ENCODE measurements at places on chromosomes 2 and 18.
A peak's percentile ranks its signal among the peaks of the same experiment; 100 is the strongest.

DNA sequence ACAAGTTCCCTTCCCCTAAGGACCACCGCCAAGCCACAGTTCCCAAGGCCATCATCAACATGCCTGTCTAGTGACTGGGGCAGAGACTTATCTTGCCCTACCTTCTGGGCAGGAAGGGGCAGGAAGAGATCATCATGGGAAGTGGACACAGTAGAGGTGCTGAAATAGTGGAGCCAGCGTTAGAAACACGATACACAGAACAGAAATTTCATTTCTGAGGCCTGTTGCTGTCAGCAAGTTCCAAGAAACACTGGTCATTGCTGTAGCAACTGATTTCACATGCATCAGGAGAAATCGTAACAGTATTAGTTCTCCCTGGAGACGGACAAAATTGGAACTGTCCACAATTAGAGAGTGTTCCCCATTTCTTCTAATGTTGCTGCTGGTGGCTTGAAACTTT is 83.0 kb downstream of the COLEC12 start:
- DNase-seq: no peak

GRCh38 chr2:191128172-191128910 is 22.5 kb downstream of the STAT4 start:
- DNase-seq: no peak

DNA sequence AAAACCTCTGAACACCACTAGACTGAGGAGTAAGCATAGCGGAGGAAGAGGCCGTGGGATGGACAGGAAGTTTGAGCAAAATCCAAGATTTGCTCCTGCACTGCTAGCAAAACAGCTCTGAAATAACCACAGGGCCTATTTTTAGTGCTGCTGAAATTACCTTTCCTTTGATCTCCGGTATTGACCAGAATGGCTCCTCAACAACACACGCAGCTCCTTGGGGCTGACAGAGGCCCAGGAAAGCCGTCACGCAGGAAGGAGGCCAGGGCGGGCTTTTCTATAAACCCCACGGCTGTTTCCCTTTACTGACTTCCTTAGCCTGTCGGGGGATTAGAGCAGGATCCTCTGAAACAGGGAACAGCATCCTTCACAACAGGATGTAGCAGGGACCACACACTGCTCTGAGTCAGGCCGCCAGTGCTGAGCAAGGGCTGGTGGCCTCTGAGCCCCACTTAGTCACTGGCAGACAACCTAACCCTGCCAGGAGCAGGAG is 80.8 kb upstream of the LCLAT1 start:
- DNase-seq: no peak

DNA sequence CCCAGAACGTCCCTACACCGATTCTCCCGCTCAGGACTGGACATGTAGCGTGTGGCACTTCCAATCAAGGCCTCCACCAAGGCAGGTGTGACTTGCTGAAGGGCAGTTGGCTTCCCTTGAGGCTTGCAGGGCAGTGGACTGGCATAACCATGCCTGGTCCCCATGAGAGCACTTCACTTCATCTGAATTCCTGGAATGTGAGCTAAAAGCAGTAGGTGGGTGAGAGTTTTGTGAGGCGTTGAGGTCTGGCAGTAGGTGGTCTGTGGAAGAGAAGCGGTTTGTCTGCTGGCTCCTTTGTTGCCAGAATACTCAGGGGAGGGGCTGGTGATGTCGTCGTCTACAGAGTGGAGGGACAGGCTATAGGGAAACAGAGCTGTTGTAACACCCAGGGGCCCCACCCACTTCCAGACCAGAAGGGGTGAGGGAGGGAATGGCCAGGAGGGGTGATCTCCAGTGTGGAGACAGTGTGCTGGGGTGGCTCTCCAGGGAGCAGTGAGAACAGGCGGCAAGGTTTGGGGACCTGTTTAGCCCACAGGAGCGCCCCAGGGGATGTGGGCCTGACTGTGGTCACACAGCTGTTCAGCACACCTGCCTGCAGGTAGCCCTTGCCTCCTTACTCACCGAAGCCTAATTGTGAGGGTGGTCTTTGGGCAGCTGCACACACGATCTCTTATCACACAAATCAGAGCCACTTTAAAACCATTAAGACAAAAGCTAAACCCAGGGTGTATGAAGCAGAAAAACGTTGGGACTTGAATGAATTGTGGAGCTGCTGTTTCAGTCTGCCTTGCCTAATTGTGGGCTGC is 21.5 kb upstream of the ALKAL2 start:
- DNase-seq: no peak

- no peak for DNase-seq
These were observed 58.8 kb downstream of the RPL37A start for GRCh38 chr2:216557413-216557812.

DNA sequence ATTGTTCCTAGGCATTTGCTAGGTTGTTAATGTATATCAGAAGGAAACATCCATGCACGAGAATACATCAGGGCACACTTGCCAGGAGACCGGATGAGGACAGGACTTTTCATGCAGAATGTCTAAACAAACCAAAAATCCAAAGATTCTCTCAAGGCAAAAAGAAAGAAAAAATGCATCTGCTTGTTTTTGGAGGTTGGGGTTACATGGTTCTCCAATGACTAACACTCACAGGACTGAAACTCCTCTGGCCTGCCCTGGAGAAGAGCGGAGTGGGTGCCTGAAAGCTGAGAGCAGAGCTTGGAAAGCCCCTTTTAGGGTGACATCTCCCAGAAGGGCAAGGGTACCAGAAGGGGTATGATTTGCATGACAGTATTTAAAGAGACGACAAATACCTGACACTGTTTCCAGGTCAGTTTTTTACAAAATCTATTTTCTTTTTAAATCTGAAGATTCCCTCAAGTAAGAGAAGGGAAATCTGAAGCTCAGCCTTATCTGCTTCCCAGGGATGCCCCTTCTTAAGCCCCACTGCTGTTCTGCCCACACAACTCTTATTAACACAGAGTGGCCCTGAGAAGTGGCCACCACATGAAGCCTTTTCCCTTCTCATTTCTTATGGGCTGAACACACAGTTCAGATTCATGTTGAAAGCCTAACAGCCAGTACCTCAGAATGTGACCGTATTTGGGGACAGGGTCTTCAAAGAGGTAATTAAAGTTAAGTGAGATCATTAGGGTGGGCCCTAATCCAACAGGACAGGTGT is 216.4 kb downstream of the STK39 start:
- no peak for DNase-seq

DNA sequence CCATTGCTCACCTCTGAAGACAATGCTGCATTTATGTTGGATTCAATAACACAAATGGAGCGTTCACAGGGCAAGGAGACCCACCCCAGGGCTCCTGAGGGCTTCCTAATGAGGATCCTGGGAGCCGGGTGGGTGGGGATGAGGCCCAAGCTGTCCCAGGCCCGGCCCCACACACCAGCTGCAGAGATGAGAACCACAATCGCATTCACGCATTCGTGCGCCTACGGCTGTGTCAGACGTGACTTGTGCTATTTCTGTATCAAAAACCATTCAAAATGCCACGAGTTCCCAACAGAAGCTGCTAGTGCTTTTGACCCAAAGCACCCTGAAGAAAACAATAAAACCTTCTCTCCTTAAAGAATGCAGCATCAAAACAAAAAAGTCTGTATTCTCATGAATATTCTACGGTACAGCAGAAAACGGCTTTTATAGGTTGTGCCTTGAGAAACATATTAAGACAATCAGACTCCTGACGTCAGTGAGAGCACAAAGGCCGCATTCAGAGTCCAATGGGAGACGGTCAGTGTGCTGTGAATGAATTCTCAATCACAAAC is 205.4 kb downstream of the HDAC4 start:
- no peak for DNase-seq

DNA sequence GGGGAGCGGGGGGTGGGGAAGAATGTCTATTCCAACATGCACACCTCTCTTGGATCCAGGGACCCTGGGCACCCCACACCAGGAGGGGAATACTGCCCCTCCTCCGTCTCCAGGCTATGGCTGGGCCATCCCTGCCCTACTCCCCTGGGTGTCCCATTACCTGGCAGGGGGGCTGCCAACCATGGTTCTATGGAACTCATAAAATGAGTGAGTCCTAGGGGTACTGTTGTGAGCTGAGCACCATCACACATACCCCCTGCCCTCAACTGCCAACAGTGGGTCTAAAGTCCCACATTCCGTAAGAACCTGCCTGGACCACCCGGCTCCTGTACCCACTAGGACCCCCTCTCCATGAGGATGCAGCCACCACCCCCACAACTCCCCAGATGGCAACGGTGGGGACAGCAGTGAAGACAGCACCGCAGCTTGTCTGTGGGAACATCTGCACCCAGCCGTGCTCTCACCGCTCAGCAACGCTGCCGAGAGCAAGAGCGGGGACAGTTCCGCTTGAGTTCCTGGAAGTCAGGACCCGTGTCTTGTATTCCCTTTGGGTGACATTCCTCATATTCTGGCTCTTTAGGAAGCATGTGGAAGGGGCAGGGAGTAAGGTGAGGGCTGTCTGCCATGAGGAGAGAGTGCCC is 41.5 kb downstream of the BIN1 start:
- DNase-seq: no peak

DNA sequence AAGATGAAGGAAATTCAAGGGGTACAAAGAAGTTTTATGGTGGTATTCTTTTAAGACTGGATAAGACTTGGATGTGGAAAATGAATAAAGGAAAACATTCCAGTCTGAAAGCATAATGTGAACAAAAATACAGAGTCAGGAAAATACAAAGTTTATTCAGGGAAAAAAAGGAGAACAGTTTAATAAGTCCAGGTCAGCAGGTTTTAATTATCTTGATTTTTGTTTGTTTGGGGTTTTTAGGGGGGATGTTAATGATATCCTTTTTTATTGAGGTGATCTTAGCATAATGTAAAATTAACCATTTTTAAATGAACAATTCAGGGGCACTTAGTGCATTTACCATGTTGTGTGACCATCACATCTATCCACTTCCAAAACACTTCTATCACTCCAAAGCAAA is 80.6 kb downstream of the NBAS start:
- DNase-seq: no peak

DNA sequence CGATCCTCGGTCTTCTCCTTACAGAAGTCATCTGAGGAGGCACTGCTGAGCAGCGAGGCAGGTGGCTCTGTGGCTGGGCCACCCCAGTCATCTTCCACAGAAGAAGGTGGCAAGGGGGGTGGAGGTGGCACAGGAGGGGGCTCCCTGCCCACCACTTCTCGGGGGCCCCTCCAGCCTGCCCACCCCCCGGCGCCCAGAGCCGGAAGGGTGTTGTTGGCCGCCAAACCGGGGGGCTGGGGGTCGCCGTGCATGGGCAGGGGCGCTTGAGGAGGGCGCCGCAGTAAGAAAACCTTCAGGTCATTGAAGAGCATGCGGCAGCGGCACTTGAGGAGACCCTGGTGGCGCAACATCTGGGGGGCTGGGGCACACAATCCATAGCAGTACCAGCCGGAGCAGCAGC is 2.5 kb downstream of the MARCHF4 start:
- no peak for DNase-seq

- DNase-seq: no peak
These were observed 600.6 kb upstream of the SETBP1 start for GRCh38 chr18:44080054-44080453.

DNA sequence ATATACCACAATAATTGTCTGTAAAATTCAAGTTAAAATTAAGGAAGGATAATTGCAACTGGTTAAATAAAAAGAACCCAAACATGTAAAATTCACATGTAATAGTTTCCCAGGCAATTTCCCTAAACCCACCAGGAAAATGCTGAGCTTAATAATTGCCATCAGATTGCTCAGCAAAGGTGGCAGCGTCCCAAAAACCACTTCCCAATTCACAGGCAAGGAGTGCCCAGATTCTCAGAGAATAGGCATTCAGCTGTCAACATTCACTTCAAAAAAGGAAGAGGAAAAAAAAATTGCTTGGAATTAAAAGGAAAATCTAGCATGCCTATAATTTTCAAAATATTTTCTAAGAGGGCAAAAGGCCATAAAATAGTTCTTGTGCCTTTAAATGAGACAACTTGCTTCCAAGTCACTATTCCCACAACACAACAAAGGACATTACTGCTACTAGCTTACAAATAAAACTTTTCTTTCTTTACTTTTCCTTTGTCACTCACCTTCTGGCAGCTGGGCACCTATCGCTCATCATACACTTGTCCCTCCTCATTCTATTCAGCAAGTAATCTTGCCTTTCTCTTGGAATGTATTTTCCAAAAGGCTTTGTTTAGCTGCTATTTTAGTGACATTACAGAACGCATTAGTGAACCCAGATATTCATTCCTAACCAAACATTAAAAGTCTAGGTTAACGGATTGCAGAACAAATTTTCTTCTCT is 15.2 kb downstream of the SRBD1 start:
- no peak for DNase-seq

DNA sequence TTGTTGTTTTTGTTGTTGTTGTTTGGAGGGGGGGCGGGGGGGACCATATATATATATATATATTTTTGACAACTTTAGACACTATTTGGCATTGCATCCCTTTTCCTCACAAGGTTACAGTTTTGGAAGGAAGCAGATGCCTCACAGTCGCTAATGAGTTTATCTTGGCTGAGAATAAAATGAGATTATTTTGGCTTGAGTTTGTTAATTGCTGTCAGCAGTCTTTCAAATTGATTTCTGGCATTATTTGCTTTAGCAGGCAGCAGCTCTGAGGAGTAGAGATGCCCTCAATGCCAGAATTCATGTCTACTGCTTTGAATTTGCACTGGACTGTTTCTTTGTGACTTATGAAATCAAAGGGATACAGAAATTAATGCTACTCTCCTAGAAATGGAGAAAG is 595.2 kb upstream of the HNMT start:
- no peak for DNase-seq

DNA sequence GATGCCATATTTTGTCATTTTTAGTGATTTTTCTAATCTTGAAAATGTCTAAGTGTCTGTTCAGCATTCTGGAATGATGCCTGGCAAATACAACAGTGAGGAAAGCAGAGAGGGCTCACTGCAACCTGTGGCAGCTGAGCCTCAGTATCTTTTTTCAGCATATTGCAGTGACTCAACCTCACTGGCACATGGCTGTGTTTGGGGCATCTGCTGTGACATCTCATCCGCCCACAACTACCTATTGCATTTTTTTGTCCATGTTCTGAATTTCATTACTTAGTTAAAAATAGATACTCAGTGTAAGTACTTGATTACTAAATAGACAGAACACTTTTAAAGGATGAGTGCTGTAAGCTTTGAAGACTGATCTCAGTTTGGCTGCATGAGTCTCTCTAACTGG is 10.7 kb downstream of the BABAM2 start:
- DNase-seq: no peak

- no peak for DNase-seq
These were observed 41.7 kb upstream of the ELOA2 start for GRCh38 chr18:47077111-47077510.

GRCh38 chr2:68935471-68935870 is 17.2 kb downstream of the GKN2 start:
- no peak for DNase-seq

DNA sequence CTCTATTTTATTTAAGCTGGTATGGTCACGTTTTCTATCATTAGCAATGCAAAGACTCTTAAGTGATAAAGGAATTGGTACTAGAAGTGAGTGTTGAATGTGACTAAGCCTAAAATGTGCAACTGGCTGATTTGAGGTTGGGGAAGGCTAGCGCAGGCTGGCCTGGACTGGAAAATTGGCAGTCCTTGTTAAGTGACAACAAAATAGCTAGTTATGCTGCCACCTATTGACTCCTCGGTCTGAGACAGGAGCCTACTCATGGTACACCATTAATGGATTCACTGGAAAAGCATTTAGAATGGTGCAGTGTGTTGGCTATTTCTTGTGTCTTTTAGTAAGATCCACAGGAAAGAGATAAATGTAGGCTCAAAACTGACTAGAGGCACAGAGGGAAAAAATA is 5.7 kb upstream of the WIPF1 start:
- peak; percentile 74 for DNase-seq

All from OCI-LY7 (cell line).